ENCODE measurements at places on chromosomes 4 and X.
A peak's percentile ranks its signal among the peaks of the same experiment; 100 is the strongest.

GRCh38 chr4:53010318-53010717 is 148.2 kb downstream of the RASL11B start:
- no peak for DNase-seq

- no peak for DNase-seq
Measured at GRCh38 chrX:48468693-48469691, 1.1 kb downstream of the SLC38A5 start.

DNA sequence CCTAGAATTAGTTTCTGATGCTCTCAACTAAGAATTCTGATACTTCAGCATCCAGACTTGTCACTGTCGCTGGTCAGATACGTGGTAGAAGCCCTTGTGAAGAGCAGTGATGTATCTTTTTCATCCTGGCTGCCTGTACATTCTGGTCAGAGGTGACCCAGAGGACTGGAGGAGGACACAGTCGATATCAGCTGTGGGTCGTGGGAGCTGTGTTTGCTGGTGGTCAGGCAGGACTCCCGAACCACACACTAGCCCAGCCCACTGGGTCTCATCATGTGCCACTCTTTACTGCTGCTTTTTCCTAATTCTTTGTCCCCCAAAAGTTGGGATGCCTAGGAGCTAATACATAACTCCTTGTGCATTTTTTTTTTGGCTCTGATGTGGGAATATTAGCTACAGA is 6.5 kb downstream of the DCUN1D4 start:
- DNase-seq: no peak

DNA sequence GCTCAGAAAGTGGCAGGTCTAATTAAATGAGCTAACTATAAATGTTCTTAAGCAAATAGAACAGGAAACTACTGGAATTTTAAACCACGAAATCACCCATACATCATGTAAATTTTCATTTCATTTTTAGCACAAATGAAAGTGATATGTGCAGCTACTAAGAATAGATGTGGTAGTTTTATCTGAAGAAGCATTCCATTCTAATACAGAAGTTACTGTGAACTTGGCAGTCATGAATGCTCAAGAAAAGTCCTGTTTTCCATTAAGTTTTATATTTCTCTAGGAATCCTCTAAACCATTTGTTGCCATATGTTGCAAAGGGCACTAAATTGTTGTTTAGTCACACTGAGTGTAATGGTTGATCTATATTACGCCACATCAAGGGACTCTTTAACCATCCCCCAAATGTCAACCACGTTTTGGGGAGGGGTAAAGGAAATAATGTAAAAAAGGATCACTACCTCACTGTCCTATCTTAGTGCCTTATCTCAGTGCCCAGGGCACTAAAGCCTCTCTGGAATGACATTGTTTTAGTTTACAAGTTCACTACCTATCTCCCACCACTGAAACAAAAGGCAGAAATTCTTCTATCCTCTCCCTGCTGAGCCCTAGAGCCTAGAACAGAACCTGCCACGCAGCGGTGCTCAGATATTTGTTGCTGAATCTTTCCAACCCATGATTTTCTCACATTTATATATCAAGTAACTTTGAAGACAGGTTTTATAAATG is 118.0 kb downstream of the SHISA3 start:
- no peak for DNase-seq

DNA sequence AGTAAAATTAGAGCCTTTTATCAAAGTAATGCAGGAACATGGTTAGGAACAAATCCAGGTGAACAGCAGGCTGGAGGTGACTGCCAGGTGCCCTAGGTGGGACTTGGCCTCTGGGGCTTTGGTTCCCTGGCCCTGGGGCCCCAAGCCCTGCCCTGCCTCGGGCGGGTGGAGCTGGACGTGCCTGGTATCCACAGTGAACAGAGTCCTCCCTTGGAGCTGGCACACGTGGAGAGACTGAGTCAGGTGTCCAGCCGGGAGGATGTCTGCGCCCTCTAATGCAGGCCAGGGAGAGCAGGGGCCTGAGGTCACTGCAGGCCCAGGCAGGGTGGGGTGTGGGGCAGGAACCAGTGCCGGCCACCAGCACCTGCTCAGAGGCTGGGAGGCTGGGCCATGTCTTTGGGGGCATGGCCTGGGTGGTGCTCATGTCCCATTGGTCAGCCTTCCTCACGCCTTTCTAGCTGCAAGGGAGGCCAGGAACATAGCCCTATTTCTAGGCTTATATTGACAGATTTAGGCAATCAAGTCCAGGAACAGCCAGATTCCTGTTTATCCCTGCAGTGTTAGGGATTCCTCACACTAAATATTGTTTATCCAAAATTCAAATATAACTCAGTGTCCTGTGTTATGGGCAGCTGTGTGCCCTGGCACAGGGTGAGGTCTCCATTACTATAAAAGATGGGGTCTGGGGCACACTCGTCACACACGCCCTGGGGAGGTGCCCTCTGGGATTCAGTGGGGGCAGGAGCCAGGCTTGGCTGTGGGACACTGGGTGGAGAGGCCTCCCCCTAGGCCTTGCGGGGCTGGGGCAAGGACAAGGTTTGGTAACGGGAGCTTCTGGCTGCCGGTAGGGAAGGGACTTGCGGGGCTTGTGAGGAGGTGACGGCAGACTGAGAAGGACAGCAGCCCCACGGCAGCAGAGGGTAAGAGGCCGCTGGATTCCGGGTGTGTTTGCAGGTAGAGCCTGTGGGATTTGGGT is 14.3 kb upstream of the NAT8L start:
- no peak for DNase-seq

GRCh38 chr4:143163614-143164013 is 21.1 kb upstream of the USP38 start:
- no peak for DNase-seq

DNA sequence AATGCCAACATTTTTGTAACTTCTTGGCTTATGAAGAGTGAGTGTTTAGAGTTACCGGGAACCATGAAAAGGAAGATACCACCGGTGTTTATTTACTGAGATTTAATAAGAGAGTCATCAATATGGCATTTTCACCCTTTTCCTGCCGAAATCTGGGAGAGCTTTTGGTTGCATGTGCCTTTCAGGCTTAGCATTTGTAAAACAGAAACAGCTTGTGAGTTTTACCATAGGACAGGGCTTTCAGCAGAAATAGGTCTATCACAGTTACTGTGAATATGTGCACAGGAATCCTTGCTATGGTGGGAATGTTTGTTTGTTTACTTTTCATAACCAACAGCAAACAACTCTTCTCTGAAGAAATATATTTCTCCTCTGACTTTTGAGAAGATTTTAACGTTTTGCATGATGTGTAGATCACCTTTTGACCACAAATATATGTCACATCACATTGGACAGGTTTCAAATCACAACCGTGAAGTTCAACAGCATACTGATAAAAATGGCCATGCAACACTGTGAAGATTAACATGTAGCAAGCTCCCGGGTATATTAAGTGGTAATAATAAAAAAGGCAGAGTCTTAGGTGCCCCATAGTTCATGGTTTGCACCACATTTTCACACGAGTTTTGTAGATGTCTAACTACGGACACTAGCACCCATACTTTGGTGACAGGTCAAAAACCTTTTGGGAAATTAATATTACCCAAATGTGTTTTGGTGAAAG is 21.3 kb downstream of the ARHGAP24 start:
- peak; percentile 5 for DNase-seq

- no peak for DNase-seq
Measured at GRCh38 chr4:28879178-28879577, 1841.0 kb upstream of the PCDH7 start.
